Coronary artery (tissue), 2 donors: ENCODE measurements at places on chromosomes 2 and 18.

DNA sequence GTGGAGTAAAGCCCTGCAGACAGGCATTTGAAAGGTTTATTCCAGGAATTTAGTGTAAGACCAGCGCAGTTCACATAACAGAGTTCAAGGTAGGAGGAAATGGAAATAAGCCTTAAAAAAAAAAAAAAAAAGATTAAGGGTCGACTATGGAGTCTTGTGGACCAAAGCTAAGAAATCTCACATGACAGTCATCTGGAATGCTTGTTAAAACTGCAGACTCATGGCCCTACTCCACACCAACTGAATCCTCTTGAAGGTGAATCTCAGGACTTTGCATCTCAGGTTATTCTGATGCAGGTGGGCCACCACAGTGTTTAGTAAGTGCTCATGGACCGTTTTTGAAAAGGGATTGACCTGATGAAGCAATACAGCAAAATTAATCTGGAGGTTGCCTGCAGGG lies 8.8 kb downstream of the TTLL4 start:
- no peak for DNase-seq

DNA sequence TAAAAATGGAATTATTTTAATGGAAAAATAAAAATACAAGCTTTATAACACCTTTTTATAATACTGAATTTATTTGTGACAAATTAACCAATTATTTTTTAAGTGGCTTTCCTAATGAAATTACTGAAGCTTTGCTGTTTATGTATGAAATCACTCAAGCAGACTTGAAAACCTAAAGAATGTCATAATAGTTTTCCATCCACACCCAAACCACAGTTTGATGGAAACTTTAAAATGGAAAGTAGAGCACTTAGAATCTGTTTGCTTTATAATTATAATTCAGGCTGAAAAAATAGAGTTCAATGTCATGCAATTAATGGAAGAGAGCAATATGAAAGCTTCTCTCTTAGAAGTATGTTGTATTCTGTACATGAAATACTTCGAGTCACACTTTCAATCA lies 31.6 kb upstream of the WDR75 start:
- DNase-seq = no peak

DNA sequence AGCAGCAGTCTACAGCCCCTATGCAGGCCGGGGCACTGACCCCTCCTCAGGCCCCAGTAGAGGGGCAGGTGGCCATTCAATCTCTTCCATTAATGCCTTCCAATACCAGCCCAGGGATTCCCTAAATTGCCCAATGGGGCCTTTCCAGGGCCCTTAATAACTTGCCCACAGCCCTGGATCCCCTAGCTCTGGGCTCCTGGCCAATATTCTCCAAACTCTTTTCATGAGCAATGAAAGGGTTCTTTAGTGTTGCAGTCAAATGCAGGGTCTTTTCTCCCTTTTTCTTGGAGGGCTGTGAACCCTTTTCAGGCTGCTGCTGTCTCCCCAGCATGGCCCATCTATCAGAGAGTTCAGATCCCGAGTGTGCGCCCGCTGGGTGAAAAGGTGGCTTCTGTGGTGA lies 41.3 kb upstream of the SLC1A4 start:
- DNase-seq = no peak

- DNase-seq = no peak
Observed at GRCh38 chr2:113260991-113261390, 17.7 kb downstream of the PAX8 start.

- no peak for DNase-seq
Observed at GRCh38 chr2:197089655-197090054, 163.1 kb upstream of the PGAP1 start.

DNA sequence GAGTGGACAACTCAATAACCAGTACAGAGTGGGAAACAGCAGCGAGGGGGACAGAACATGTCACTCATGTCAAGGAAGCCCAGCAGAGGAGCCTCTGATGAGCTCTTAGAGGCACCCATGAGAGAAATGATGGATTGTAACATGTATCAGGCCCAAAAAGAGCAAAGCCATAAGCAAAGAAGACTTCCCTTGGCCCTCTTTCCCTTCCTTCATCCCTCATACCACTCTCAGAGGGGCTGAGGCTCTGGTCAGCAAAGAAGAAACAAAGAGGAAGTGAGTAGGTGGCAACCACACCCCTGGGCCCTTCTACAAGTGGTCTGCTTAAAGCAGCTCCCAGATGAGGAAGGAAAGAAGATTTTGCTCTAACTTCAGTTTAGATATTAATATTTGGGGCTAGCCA lies 112.8 kb downstream of the CDC42EP3 start:
- DNase-seq = no peak

- no peak for DNase-seq
Observed at GRCh38 chr18:43524260-43524659, 247.0 kb upstream of the SYT4 start.

DNA sequence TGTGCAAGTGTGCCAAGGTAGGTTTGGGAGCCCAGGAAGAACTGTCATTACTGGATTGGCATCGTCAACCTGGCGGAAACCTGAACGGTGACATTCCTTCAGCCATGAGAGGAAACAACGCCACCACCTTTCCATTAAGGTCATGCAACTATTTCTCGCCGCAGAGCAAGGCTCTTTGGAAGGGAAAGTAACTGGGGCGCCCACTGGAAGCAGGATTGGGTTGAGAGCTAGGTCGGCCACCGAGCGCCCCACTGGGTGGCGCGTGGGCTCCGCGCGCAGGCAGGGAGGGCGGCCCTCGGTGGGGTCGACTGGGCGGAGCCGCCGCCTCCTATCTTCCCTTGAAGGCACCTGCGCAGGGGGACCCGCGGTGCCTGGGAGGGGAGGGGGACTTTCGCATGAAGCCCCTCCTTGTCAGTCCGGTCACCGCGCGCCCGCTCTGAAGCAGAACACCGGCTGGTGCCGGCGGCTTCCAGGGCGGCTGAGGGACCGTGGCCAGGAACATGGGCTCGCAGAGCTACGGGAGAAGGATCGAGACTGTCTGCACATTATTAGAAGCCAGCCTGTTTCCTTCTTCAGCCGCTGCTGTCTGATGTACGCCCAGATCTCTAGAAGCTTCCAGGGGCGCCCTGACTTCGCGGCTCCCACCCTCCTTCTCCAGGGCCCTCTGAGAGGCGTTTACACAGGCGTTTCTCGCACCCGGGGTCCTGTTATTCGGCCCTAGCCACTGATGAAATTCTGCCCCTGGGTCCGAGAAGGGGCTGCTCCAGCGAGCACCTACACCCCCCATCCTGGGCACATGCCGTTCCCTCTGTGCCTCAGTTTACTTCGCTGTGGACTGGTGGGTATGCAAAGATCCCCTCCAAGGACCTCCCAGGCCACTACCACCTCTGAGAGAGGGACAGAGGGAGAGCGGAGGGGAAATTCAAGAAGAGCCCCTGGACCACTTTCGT lies 27.3 kb upstream of the MAL start:
- no peak for DNase-seq

- DNase-seq = no peak
Observed at GRCh38 chr18:42165922-42166513, 211.0 kb downstream of the PIK3C3 start.

- DNase-seq = no peak
Observed at GRCh38 chr2:209424781-209425470, 1.1 kb downstream of the MAP2 start.

DNA sequence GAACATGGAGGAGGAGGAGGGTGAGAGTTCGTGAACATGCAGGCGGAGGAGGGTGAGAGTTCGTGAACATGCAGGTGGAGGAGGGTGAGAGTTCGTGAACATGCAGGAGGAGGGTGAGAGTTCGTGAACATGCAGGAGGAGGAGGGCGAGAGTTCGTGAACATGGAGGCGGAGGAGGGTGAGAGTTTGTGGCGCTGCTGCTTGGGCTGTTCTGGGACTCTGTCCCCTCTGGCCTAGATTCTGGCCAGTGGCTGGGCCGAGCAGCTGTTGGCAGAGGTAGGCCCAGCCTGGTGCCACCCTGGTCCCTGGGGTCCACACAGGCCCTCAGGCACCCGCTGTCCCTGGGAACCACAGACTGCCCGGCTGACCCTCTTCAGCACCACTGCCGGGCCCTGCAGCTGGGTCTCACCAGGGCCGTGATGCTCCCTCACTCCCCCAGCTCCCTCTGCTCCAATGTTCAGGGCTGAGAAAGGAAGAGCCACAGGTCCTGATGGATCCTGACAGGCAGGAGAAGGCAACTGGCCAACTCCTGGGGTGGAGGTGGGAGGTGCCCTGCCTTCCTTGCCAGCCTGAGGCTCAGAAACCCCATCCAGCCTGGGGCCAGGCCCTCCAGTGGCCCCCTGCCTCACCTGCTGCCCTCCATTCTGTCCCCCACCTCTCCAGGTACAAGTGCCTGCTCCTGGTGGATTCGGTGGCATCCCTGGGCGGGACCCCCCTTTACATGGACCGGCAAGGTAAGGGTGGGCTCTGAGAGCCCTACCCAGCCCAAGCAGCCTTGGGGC lies 3.9 kb downstream of the AGXT start:
- no peak for DNase-seq

DNA sequence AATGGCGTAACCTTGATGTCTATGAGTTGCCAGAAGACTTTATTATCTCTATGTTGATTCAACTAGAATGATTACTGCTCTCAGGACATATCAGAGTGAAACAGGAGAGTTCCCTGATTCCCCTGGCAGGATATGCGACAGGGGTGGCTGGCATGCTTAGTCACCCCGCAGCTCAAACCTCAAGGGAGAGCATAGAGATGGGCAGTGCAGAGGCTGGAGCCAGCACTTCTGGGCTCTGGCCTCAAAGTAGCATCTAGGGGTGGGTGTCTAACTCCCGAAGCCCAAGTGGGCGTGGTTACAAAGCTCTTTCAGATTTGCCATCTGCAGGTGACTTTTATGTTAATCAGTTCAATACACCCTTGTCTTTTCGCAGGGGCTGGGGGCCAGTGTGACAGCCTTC lies 391.6 kb downstream of the ADCYAP1 start:
- no peak for DNase-seq
